Fibroblast of the aortic adventitia (primary cell): ENCODE measurements at places on chromosomes 13 and 19.

GRCh38 chr13:57137585-57137984, 3.1 kb upstream of the PRR20A start:
- no peak for DNase-seq

DNA sequence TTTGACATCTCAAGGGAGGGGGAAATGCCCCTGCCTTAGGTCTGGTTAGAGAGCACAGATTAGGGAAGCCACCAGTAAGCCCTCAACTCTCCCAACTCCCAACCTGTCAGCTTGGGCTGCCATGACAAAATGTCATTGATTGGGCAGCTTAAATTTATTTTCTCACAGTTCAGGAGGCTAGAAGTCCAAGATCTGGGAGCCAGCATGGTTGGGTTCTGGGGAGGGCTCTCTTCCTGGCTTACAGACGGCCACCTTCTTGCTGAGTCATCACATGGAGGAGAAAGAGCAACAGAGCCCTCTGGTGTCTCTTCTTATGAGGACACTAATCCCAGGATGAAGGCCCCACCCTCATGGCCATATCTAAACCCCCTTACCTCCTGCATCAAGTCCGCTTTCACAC, 24.2 kb downstream of the C19orf12 start:
- DNase-seq: peak; percentile 54

GRCh38 chr13:86080340-86080995, 281.2 kb upstream of the SLITRK6 start:
- DNase-seq: no peak

GRCh38 chr13:40420160-40420740, 246.2 kb downstream of the FOXO1 start:
- DNase-seq: no peak

DNA sequence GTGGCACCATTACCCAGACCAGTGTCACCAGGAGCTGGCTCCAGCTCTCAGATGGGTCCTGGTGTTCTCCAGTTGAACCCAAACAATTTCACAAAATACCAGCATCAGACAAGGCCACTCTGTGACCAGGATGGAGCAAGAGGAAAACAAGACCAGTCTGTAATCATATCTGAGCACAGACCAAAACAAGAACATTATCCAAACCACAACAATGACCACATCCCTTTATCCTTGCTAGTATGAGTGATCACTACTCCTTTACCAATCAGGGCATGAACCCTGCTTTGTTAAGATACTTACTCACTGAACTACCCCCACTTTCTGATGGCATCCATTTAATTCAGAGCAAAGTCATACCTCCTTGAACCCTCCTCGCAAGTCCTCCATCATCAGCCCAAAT, 145.9 kb downstream of the NUFIP1 start:
- DNase-seq: peak; percentile 71
